ENCODE measurements at places on chromosomes 13 and 19.
A peak's percentile ranks its signal among the peaks of the same experiment; 100 is the strongest.

DNA sequence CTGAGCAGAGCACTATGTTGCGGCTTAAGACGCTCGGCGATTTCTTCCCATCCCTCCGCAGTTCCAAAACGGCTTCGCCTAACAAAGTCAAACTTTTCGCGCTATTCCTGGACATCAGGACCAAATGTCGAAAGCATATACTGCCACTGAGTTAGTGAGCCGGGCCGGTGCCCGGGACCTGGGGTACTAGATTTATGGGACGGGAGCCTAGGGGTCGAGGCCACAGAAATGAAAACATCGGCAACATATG is 699 bp downstream of the RCBTB2 start:
- no peak for DNase-seq

DNA sequence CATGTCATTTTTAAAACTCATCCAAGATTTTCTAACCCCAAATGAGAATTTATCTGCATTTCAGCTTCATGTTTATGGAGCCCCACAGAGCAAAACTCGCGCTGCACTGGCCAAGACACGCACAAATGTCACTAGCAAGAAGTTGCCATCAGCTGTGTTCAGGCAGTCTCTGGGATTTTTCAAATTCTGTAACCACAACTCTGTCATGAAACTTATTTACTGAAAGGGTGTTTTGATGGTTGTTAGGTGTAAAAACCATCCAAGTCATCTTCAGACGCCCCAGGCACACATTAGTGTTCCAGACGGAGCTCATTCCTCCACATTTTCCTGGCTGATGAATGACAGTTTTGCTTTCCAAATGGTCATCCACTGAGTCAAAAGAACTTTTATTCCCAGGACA is 63.4 kb downstream of the SLC7A1 start:
- peak; percentile 11 for DNase-seq

- no peak for DNase-seq
Measured at GRCh38 chr19:47356900-47357299, 7.8 kb downstream of the DHX34 start.

DNA sequence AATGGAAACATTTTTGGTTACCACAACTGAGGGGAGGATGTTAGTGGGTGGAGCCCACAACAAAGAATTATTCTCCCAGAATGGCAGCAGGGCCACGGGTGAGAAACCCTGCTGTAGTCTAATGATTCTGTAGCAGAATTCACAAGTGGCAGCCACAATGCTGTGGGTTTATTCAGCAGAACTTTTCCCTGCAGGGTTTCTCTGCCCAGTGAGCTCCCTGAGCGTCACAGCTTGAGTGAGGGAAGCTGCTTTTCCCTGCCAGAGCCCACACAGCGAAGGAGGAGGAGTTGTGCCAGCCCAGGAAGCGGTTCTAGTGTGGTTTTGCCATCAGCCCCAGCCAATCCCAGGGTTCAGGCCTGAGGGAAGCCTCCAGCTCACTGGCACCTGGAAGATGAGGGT is 4.4 kb downstream of the ATP12A start:
- DNase-seq, result peak; percentile 35

- DNase-seq, result no peak
Measured at GRCh38 chr13:112320303-112320702, 55.9 kb upstream of the SPACA7 start.

- no peak for DNase-seq
Measured at GRCh38 chr19:4829001-4829712, 2.4 kb downstream of the TICAM1 start.

GRCh38 chr13:105406551-105406950 is 1128.9 kb downstream of the EFNB2 start:
- DNase-seq, result no peak

GRCh38 chr19:1156305-1156801 is 17.7 kb downstream of the SBNO2 start:
- no peak for DNase-seq

DNA sequence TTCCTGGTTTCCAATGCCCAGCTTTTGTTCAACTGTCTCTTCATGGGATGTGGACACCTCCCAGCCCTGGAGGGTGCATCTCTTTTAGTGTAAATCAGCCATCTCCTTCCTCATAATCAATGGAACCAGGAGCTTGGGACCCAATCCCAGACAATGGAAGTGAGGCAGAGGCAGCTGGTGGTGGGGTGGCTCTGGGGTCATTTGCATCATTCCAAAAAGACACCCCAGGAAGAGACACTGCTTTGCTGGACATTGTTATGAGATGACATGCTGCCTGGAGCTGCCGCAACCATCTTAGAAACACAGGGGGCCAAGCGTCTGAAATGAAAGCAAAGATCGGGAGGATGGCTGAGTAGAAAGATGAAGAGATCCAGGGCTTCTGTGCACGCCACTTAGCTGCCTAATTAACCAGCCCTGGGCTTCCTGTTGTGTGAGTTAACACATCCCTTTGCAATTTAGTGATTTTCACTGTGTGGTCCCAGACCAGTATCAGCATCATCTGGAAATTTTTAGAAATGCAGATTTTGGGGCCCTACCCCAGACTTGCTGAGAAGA is 36.1 kb downstream of the IRS2 start:
- DNase-seq, result no peak

DNA sequence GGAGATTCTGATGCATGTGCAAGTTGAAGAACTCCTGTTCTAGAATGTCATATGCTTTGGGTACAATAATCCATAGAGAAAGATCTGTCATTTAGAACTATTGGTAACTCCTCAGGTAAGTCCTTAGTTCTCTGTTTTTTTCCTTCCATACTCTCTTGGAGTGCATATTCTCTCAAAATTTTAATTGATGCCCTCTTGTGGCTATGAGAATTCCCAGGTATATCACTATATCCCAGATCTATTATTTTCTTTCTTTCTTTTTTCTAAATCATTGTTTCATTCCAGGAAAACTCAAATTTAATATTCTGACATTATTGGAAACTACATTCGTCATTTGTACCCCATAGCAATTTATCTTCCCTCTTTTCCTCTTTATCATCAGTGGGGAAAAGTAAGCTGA is 485.4 kb downstream of the KLF5 start:
- no peak for DNase-seq

DNA sequence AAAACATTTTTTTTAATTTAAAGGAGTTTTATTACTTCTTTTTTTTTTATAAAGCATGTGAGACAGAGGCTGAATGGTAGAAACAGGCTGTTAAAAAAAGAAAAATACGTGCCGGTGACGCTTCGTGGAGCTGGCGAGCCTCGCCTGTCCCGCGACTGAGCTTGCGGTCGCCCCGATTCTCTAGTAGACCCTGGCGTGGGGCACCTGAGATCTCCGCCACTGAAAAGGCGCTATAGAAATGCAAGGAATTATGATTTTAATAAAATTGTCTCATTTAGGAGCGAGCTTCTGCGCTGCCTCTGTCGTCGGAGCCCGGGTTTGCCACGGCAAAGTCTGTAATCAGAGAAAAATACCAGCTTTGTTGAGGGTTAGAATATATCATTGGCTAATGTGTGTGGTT is 18.4 kb downstream of the NFIX start:
- no peak for DNase-seq

DNA sequence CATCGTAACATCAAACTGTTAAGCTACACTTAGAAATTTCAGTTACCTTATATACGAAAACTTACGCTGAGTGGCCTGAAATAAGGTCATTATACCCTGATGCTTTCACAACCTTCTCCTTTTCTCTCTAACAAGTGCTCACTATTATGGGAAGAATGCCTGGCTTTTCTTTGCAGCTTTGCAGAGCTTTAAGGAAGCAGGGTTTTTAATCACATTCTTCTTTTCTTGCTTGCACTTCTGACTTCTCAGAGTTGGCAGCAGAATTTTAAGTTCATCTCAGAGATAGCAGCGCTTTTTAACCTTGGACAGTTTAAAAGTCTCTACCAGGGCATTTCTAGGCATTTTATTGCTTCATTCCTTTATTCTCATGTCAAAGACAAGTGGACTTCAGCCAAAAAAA is 285.1 kb downstream of the SPRY2 start:
- DNase-seq, result no peak

GRCh38 chr19:3224346-3225168 is at the start of gene CELF5:
CELF5 (plus strand) TSS chr19:3224661; CDS start chr19:3224740, 79 bp downstream.
- DNase-seq, result peak; percentile 67

- no peak for DNase-seq
Measured at GRCh38 chr19:54189145-54189734, at the start of gene MBOAT7. MBOAT7 (minus strand) TSS chr19:54189580; CDS start chr19:54188508, 1,072 bp downstream.

DNA sequence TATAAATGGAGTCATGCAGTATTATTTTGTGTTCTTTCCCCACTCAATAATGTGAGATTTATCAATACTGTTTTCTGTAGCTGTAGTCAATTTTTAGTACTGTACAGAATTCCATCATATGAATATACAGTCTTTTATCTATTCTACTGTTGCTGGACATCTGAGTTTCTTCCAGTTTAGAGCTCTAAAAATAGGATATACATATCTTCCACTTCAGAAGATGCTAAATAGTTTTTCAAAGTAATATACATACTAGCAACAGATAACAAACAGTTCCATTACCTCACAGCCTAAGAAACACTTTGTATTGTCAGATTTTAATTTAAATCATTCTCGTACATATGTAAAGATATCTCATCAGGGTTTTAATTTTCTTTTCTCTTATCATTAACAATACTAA is 149.6 kb downstream of the UGGT2 start:
- no peak for DNase-seq

DNA sequence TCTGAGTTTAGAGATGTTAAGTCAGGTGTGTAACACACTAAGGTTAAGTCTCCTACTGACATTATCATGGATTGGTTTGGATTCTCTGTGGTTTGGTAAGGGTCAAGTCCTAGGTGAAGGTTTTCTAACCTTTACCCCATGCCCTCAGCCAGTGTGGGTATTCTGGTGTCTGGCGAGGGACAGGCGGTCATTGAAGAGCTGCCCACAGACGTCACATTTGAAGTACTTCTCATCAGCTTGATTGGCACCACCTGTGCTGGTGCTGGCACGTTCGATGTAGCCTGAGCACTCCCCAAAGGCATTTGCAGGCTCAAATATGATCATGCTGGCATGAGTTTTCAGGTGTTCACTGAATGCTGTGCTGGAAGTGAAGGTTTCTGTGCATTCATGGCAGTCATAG is 27.0 kb downstream of the PEG3 start:
- DNase-seq, result no peak

DNA sequence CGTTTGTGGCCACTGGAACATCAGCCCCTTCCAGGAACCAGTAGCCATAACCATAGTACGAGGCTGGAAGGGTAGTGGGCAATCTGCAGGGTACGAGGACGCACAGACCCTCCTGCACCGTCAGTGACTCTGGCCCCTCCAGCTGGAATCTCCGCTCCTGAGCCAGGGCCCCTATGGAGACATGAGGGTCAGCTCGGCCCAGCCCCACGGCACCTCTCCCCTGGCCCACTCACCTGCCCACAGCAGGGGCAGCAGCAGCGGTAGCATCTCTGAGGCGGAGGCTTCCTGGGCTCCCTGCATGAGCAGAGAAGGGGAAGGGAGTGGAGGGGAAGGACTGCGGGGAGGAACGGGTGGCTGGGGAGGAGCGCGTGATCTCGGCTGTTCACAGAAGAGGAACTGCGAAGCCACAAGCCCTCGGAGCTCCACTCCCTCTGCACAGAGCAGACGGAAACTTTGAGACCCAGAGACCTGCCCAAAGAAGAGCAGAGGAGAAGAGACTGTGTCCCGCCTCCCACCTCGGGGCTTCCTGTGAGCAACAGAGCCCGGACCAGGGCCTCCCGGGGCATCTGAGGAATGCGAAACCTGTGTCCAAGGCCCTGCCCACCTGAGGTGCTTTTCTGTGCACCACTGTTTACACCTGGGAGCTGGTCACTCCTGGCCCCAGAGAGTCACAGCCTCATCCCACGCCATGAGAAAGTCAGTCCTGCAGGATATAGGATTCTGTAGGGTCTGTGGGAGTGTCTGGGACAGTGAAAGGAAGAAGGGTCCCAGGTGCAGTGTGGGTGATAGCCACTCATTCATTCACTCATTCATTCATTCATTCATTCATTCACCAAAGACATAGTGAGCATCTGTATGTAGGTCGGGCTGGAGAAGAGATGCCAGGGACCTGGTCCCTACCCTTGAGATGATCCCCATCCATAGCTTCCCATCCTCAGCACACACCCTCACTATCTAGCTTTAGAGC is at the start of gene SIGLEC6:
Gene SIGLEC6 (minus strand): TSS at position 322 of the 967 bp plus-strand sequence. CDS start 22 bp downstream, at position 300.
- DNase-seq, result peak; percentile 37

- no peak for DNase-seq
Measured at GRCh38 chr19:12749938-12750521, 1.6 kb upstream of the BEST2 start.

DNA sequence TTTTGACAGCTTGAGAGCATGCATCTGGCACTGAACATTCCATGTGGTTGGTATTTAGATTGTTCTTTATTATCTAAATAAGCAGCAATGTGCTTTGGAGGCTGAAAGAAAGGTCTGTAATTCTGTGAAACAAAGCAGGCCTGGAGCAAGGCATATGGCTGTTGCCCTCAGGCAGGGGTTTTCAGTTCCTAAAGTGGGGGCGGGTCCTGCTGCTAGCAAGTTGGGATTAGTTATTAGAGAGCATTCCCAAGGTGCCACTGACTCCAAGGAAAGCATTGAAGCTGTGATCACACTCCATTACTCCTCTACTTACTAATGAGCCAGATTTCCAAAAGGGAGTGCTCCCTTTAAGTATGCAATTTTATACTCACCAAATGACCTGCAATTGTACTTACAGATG is 432.2 kb downstream of the OLFM4 start:
- DNase-seq, result no peak

DNA sequence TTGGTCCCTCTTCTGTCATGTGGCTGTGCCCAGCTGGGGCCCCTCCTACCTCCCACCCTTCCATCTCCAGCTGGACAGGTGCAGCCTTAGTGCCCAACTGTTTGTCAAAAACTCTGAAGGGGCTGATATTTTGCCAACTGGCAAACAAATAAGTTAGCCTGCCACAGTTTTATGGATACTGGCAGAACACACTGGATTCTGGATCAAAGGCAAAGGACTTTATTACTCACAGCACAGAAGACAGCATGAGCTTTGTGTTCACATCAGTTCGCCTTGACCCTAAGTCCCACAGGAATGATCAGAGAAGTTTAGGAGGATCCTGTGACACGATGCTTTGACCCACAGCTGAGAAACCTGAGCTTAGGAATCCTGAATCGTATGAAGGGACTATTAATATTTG is 16.4 kb downstream of the KLK2 start:
- no peak for DNase-seq

DNA sequence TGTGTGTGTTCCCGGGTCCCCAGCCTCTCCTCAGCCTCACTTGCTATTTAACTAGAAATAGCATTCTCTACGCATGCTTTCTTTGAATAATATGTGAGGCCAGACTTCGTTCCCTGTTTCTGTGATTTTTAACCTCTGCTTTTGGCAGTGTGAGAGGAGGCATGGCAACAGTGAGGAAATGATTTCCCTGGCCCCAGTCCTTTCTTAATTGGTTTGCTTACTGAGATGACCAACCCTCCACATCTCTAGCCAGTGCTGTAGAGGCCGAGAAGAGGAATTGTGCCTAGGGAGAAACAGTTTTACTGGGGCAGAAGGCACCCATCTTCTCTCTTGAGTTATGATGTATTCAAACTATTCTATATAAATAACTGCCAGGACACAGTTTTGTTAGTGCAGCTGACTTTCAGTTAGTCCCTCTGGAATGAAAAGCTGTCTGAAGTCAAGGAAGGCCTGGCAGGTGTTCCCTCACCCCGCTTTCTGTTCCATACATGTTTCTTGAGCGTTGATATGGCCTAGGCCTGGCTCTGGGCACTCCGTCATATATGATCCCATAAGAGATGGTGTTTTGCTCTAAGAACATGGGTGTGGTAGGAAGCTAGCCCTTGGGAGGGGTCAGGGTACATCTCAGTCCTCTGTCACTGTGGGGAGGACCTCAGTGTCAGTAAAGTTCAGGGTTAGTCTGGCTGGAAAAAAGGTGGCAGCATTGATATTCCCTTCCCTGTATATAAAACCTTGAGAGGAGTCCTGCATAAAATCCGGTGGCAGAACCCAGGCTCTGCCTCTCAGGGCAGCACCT is 73.7 kb upstream of the NPAS1 start:
- DNase-seq, result no peak

Data from CD4-positive, alpha-beta T cell treated with Interleukin-12 subunit alpha and Interleukin-12 subunit beta, for 1 hour (primary cell).